Thyroid gland (tissue), 4 donors: ENCODE measurements at places on chromosomes 11 and 22. TPM values are rescaled to one million over a fixed set of nuclear protein-coding genes. Genes with fewer than 3 reads are reported as not detected.

GRCh38 chr11:88384669-88385005 is 47.1 kb upstream of the CTSC start:
- H3K27me3 ChIP-seq, result no peaks in the 10 kb centered on the region
- peak overlapping the region; percentile 40 for H3K27ac ChIP-seq
- no peaks in the 10 kb centered on the region for H3K4me1 ChIP-seq
- no peak overlapping the region for H3K4me3 ChIP-seq

DNA sequence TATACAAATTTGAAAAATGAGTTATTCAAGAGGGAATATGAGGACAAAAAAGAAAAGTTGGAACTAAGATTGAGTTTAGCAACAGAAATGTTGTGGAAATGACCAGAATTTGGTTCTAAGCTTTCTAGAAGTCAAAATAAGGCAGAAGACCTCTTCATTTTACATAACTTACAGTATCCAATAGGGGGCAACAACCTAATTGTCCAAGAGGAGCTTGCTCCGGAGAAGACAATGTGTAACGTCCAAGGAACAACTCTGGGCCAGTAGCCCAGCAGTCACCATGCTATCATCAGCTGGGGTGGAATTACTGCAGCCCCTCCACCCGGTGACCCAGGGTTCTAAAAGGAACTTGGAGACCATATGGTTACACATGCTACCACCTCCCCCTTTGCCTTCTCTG is 14.1 kb downstream of the CNTF start:
- H3K4me1 ChIP-seq, result peaks cover 10% of the 10 kb centered on the region
- no peaks in the 10 kb centered on the region for H3K27me3 ChIP-seq
- no peak for DNase-seq
- no peaks in the 10 kb centered on the region for H3K36me3 ChIP-seq

DNA sequence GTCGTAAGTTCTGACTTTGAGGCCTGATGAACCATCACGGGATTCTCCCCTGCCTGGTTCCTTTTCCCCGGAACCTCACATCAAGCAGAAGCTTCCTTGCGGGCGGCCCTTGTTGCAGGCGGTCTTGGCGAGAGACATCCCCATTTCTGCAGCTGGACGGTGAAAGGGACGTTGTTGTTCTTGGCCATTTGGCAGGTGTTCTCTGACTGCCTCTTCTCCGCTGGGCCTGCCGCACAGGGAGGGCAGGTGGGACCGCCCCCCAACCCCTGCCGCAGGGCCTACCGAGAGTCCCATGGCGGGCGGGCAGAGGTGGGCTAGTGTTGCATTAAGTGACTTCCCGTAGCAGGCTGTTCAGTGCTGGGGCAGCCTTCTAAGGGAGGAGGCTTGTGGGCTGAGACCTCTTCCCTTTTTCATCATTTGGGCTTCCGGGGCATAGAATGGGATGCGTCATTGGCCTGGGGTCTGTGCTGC is 26.9 kb upstream of the GRAMD4 start:
- H3K27me3 ChIP-seq, result no peaks in the 10 kb centered on the region
- DNase-seq, result no peak
- no peaks in the 10 kb centered on the region for H3K36me3 ChIP-seq
- peaks cover 92% of the 10 kb centered on the region for H3K4me1 ChIP-seq
- no peak overlapping the region for H3K4me3 ChIP-seq

SNX32 gene
- total RNA-seq, result not detected

SAMM50 gene
- 32.1 TPM for total RNA-seq

DNA sequence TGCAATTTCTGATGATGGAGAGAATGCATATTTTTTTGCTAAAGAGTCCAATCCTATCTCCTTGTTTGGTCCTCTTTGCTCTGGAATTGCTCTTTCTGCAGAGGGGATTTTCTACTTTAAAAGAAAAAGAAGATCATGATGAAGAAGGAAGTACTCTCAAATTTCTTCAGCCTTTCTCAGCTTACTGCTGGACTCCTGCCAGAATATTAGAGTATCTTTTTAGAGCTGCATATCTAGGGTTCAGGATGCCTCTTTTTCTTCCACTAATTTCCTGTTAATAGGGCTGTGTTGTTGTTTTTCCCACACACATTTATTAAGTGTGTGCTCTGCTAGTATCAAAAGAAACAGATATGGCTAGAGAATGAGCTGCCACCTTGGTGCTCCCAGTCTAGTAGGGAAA is 18.2 kb downstream of the UBASH3B start:
- no peaks in the 10 kb centered on the region for H3K27me3 ChIP-seq
- H3K27ac ChIP-seq, result no peak overlapping the region
- DNase-seq, result no peak
- H3K36me3 ChIP-seq, result no peaks in the 10 kb centered on the region
- peaks cover 5% of the 10 kb centered on the region for H3K4me1 ChIP-seq
- no peak overlapping the region for H3K4me3 ChIP-seq

CYP2R1 gene
- total RNA-seq, result 24.1 TPM

FGF19 gene
- not detected for total RNA-seq

EHD1 gene
- total RNA-seq, result 76.9 TPM

DNA sequence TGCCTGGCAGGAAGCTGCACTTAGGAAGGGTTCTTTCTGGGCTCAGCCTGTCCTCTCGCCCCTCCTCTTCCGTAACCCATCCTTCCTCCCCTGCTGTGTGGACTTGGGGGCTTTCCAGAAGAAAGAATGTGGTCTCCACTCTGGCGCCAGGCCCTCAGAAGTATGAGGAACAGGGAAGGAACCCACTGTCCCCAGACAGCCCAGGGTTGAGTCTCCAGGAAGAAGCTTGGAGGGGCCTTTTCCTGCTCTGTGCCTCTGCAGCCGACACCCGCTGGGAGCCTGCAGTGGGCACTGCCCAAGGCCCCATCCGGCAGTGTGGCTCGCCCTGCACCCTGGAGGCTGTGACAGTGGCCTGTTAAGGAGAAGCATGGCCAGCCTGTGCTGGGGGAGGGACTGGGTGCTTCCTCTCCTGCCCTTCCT is 112.6 kb downstream of the ST3GAL4 start:
- no peak for DNase-seq
- no peaks in the 10 kb centered on the region for H3K27me3 ChIP-seq
- no peak overlapping the region for H3K4me3 ChIP-seq
- no peaks in the 10 kb centered on the region for H3K4me1 ChIP-seq
- no peaks in the 10 kb centered on the region for H3K36me3 ChIP-seq
- H3K27ac ChIP-seq, result no peak overlapping the region

DNA sequence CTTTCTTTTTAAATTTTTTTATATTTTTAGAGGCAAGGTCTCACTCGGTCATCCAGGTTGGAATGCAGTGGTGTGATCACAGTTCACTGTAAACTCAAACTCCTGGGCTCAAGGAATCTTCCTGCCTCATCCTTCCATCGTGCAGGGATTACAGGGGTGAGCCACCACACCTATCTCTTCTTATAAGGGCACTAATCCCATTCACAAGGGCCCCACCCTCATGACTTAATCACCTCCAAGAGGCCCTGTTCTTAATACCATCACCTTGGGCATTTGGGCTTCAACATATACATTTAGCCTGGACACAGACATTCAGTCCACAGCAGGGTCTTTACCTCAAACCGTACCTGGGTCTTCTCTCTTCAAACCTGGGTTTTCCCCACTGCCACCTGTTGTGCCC is 4.5 kb upstream of the GTSE1 start:
- H3K27ac ChIP-seq, result no peak overlapping the region
- H3K27me3 ChIP-seq, result no peaks in the 10 kb centered on the region
- H3K4me1 ChIP-seq, result peaks cover 15% of the 10 kb centered on the region
- H3K36me3 ChIP-seq, result peaks cover 6% of the 10 kb centered on the region

- H3K4me1 ChIP-seq, result no peaks in the 10 kb centered on the region
- DNase-seq, result no peak
- H3K27ac ChIP-seq, result no peak overlapping the region
- no peaks in the 10 kb centered on the region for H3K36me3 ChIP-seq
- no peak overlapping the region for H3K4me3 ChIP-seq
These were observed 19.9 kb downstream of the MMP10 start for GRCh38 chr11:102760344-102761035.

ABCC8 gene
- 16.2 TPM for total RNA-seq

DNA sequence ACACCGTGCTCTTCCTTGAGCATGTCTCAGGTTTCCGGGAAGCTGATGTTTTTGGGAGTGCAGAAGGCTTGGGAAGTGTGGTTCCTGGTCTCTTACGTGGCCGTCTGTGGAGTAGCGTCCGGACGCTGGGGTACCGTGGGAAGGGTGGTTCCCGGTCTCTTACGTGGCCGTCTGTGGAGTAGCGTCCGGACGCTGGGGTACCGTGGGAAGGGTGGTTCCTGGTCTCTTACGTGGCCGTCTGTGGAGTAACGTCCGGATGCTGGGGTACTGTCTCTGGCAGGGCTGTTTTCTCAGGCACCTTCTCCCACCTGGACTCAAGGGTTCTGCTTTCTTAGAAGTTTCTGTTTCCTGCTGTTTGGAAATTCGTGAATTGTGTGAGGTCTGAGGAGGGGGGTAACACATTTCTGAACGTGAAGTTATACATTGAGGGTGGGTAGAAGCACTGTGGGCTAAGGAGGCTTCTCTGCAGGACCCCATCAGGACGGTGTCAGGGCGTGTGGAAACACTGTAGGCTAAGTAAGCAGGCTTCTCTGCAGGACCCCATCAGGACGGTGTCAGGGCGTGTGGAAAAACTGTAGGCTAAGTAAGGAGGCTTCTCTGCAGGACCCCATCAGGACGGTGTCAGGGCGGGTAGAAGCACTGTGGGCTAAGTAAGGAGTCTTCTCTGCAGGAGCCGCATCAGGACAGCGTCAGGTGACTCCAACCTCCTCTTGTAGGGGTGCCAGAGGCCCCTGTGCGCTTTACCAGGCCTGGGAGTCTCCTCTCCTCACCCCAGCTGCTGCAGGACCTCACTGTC is 5.3 kb upstream of the IFITM3 start:
- no peaks in the 10 kb centered on the region for H3K27me3 ChIP-seq
- no peak overlapping the region for H3K4me3 ChIP-seq
- H3K27ac ChIP-seq, result peak overlapping the region; percentile 86
- no peak for DNase-seq
- peaks cover 45% of the 10 kb centered on the region for H3K4me1 ChIP-seq

DNA sequence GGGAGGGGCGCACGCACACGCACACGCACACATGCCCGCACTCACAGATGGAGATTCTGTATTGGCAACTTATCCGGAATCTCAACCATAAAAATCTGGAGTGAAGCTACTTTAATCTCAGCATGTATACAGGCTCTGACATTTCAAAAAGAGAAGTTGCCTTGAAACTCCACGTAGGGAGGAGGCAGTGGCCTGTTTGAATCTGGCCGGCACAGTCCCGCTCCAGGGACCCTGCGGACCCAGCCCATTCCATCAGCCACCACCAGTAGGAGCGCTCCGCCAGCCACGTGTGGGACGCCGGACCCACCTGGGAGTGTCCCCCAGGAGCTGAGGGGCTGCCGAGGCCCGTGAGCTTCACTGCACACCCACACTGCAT is 1.9 kb upstream of the SYT8 start:
- no peaks in the 10 kb centered on the region for H3K27me3 ChIP-seq
- peaks cover 17% of the 10 kb centered on the region for H3K4me1 ChIP-seq
- H3K4me3 ChIP-seq, result no peak overlapping the region

- H3K27me3 ChIP-seq, result no peaks in the 10 kb centered on the region
- peak; percentile 79 for DNase-seq
- H3K36me3 ChIP-seq, result no peaks in the 10 kb centered on the region
- H3K4me3 ChIP-seq, result no peak overlapping the region
- H3K4me1 ChIP-seq, result peaks cover 3% of the 10 kb centered on the region
- no peak overlapping the region for H3K27ac ChIP-seq
These were observed 10.7 kb upstream of the MRGPRX2 start for GRCh38 chr11:19071255-19071654.

FERMT3 gene
- 9.4 TPM for total RNA-seq

CABP7 gene
- total RNA-seq, result 0.73 TPM

PHRF1 gene
- 19.7 TPM for total RNA-seq
